Kidney capillary endothelial cell (primary cell): ENCODE measurements at places on chromosomes 7 and 10.
A peak's percentile ranks its signal among the peaks of the same experiment; 100 is the strongest.

- no peak for DNase-seq
Measured at GRCh38 chr7:16846601-16847165, 35.1 kb downstream of the AGR3 start.

DNA sequence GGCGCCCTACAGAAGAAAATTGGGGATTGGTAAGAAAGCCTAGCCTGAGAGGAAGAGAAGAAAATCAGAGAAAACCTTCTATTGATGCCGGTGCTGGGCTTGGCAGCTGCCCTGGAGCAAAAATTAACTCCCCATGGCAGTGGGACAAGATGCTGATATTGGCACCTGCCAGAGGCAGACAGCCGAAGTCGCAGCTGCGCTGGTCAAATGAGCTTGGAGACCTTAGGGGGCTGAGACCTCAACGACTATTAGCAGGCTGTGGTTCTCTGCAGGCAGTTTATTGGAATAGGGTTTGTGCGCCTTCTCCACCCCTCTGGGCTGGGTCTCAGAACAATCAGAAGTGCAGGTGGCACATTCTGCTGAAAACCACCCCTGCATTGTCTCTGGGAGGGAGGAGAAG lies 213.7 kb downstream of the GFRA1 start:
- DNase-seq = no peak

GRCh38 chr7:707296-708000 lies 19.1 kb upstream of the DNAAF5 start:
- DNase-seq = no peak

DNA sequence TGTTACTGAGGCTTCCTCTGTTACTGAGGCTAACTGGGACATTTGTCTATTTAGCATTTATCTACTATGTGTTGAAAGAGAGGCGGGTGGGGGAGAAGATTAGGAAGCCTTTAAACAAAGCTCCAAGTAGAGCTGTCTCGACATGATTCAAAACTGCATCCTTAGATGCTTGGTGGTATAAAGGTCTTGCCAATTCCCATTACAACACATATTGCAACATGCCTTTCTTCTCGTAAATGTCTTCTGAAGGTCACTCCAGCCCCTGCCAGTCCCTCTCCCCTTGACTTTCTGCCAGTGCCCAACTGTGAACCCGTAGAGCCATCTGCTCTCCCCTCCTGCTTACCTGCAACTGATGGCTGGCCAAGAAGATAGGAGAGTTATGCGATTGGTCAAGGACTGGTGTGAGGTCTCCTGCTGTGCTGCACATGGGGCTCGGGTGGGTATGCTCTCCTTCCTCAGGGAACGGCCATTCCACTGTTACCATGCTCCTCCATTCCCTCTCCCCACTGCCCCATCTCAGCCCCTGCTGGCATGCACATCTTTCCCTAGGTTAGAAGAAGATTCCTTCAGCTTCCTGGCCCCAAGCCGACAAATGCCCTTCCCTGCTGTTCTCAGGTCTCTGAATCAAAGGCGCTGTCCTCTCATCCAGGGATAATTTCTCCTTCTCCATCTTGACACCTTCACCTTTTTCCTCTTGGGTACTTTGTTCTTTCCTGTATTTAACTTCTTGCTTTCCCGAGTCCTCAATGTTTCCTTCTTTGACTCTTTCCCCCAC lies 43.6 kb upstream of the ZNF32 start:
- no peak for DNase-seq

DNA sequence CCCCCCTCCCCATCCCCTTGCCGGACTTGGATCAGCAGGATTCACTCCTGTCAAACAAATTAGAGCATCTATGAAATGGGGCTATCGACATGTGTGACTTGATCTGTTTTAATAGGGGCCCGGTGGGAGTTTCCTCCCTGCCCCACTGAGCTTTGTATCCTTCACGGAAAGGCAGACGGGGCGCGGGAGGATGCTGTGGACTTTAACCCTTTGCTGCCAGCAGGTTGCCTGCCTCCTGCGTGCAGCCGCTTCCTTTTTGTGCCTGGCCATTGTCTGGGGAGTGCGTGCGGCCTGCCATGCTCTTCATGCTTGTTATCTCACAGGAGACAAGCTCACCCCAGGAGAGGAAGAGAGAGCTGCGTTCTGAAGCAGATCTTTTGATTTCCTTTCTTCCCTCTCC lies 512.8 kb upstream of the GALNT17 start:
- no peak for DNase-seq

DNA sequence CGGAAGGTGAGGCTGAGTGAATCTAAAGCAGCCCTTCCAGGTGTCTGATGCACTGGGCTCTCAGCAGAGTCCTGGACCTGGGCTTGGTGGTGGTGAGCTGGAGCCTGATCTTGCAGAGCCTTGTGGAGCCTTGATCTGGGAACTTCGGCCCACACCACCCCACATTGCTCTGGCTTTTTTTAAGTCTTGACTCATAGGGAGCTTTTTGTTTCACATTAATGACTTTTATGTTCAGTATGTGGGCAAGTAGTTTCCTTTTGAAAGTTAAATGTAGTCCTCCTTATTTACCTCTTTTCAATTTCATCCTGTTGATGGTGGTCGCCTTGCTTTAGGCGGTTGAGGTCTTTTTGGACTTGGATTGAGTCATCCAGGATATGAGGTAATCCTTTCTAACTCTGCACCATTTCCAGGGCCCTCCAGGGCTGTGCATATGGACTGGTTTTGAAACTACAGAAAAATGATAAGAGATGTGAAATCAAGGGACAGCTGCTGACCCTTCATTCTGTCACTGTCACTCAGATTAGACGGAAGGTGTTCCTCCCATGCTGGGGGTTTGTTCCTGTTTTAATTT lies 2.9 kb upstream of the NRAP start:
- DNase-seq = peak; percentile 32
